ENCODE measurements at places on chromosomes 7 and 10.

- DNase-seq, result no peak
These were observed 128.2 kb downstream of the SEMA3E start for GRCh38 chr7:83520726-83521125.

GRCh38 chr10:131161087-131161486, 150.4 kb downstream of the TCERG1L start:
- DNase-seq, result no peak

GRCh38 chr7:83105948-83106347, 56.7 kb downstream of the PCLO start:
- no peak for DNase-seq

DNA sequence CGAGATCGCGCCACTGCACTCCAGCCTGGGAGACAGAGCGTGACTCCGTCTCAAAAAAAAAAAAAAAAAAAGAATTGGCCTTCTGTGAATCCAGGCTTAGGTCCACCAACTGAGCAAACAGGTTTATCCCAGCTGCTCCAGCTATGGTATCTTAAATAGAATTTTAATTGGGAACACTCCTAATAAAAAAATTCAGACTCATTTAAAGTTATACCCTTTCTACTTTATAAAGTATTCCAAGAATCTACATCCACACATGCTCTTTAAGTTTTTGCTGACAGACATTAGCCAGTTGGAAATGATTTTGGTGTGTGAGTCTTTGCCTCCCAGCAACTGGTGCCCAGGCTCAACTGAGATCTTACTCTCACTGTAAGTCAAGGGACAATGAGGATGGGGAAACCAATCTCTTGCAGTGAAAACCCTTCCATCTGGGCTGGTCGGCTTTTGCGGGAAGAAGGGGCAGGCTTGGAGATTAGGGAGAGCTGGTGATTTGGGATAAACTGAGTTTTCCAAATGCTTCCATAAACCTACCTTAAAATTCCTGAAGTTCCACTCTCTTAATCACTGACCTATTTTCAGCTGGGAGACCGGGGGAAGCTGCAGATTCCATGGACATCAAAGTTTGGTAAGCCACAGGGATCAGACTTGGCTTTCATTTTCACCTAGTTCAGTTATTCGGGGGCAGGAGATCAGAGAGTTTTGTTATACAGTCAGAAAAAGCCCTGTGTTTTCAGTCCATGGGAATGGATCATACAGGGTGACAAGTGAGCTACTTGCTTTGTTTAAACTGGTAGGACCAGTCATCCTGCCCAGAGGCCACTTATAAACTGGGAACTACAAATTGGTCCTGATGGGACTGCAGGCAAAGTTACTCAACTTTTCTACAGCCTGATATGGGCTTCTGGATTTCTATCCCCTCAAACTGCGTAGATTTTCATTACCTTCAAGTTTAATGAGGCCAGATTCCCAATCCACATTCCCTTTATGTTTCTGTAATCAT, 89.3 kb upstream of the ZNF746 start:
- DNase-seq, result no peak

GRCh38 chr10:95605163-95605562, 44.0 kb upstream of the SORBS1 start:
- no peak for DNase-seq

GRCh38 chr10:108452533-108452932, 1288.0 kb upstream of the SORCS1 start:
- DNase-seq, result no peak

GRCh38 chr10:110103921-110104461, 96.2 kb downstream of the ADD3 start:
- no peak for DNase-seq

- DNase-seq, result no peak
These were observed 491.8 kb upstream of the SEMA3A start for GRCh38 chr7:84686373-84686772.
